ENCODE measurements at places on chromosomes 7 and 10.

DNA sequence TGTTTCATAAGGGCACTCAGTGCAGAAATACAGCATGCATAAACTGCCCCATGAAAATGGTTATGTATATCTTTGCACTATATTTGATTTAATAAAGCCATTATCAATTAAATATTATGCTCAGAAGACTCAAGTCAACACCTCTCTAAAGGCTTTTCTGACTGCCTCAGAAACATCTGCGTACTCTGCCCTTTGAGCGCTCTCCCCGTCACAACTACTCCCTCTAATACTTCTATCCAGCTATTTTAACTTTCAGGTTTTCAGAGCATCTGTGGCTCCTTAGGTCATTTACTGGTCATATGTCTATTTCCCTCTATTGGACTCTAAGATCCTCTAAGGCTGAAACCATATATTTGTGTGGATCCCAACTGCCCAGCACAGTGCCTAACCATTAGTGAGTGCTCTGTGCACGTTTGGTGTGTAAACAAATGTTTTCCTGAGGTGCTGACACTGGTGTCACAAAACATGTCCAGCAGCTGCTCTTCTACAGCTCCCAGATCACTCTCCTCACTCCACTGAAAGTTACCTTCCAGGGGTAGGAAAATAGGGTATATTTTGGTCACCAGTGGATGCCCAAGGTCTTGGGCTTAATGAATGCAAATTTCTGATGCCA, 179.1 kb downstream of the BTAF1 start:
- DNase-seq = no peak

DNA sequence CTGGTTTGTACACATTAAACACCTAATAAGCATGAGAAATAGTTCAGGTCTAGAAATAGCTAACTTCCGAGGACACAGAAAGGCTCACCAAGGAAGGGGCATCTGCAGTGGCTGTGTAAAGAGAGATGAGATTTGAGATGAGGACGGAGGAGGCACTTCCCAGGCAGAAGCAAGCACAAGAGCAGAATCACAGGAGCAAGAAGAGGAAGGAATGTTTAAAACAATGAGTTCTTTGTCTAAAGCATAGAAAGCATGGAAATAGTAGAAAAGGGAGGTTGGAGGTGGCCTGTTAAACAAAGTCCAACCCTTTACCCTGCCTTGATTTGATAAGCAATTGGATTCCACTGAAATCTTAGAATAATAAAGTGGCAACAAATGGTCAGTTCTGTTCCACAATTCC, 11.6 kb upstream of the PON3 start:
- no peak for DNase-seq

- DNase-seq = no peak
Observed at GRCh38 chr10:2985729-2986232, 81.6 kb upstream of the PFKP start.

DNA sequence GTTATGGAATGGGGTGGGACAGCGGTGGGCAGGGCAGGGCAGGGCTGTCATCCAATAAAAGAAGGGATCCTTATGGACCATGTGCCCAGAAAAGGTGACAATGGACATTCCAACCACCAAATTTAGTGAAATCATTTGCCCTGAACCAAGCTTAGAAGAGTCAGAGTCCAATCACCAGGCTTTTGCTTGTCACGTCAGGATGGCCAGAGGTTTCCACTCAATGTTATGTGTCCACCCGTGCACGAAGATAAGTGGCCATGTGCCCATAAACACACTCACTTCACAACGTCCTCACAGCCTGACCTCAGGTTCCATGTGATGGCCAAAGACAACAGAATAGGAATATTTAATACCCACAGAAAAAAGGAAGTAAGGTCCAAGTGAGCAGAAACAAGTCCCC, 36.6 kb upstream of the PLPP4 start:
- DNase-seq = no peak

GRCh38 chr7:44073664-44074348, 8.4 kb upstream of the PGAM2 start:
- DNase-seq = peak; percentile 67

DNA sequence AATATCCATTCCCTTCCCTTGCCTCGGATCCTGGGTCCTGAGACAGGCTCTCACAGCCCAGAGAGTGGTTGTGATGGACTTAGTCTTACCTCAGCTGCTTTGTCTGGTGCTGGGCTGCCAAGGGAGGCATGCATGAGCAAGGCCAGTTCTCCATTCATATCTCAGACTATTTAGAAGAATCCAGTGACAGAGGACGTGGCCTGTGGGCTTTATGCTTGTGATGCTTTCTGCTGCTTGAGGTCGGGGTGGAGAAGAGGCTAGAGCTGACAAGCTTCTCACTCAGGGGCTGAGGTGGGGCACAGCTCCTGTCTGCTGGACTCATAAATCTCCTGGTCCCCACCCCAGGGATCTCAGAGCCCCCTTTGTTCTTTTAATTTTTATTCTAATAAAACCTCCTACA, 66.8 kb downstream of the DNAJC12 start:
- DNase-seq = no peak

GRCh38 chr7:21730399-21730798, 187.6 kb downstream of the DNAH11 start:
- DNase-seq = no peak

GRCh38 chr10:10270126-10271050, 747.3 kb upstream of the CELF2 start:
- DNase-seq = no peak

DNA sequence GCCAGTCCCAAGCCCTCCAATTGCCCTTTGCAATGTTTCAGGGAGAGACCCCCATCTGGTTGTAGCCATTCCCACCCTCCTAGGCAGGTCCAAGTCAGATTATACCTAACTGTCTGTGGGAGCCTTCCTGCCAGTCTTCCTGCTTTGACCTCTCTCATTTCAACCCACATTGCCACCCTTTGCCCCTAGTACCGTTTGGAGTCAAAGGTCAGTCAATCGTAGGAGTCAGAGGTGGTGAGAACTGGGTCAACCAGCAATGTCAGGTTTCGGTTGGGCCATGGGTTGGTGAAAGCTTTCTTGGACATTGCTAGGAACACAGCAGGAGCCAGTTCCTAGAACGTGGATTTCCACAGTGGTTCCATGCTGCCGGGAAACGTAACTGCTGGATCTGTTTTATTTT, 269.4 kb upstream of the GHITM start:
- DNase-seq = no peak

GRCh38 chr7:73509463-73509862, 12.6 kb downstream of the BAZ1B start:
- no peak for DNase-seq
